NAMALWA (cell line): ENCODE measurements at places on chromosomes 7 and 10.

DNA sequence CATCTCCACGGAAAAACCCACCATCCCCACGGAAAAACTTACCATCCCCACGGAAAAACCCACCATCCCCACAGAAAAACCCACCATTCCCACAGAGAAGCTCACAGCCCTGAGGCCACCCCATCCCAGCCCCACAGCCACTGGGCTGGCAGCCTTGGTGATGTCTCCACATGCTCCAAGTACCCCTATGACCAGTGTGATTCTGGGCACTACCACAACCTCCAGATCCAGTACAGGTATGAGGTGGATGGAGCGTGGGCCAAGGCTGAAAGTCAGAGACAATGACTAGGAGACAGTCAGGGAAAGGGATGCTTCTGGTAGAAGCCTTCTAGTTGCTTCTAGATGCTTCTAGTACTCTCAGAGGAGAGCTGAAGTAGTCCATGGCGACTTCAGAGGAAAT is 19.6 kb downstream of the ZAN start:
- DNase-seq = no peak

DNA sequence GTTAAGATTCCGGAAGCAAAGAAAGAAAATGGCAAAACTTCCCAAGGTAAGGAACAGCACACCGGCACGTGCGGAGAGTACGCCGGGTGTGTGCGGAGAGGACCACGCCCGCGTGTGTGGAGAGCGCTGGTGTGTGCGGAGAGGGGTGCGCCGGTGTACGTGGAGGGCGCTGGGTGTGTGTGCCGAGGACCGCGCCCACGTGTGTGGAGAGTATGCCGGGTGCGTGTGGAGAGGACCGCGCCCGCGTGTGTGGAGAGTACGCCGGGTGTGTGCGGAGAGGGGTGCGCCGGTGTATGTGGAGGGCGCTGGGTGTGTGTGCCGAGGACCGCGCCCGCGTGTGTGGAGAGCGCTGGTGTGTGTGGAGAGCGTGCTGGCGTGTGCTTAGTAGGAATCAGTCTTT is 48.6 kb upstream of the DPYSL4 start:
- DNase-seq = no peak

DNA sequence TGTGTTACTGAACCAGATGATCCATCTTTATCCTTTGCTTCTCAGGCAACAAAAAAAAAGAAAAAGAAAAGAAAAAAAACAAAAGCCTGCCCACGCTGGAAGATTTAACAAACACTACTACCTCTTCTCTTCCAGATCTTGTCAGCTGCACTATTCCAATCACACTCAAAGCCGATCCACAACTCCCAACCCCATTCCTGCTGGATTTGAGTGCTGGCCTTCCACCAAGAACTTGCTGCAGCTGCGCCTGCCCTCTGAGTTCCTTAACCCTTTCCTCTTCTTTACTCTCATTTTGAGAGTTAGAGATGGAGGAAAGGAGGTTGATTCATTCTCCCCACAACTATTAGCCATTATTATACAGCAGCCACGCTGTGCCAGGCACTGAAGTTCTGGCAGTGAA is 16.0 kb upstream of the ITGA8 start:
- DNase-seq = no peak

- no peak for DNase-seq
Observed at GRCh38 chr7:44733708-44734481, 14.8 kb upstream of the ZMIZ2 start.

GRCh38 chr7:122136078-122136477 is 8.0 kb downstream of the AASS start:
- DNase-seq = no peak

DNA sequence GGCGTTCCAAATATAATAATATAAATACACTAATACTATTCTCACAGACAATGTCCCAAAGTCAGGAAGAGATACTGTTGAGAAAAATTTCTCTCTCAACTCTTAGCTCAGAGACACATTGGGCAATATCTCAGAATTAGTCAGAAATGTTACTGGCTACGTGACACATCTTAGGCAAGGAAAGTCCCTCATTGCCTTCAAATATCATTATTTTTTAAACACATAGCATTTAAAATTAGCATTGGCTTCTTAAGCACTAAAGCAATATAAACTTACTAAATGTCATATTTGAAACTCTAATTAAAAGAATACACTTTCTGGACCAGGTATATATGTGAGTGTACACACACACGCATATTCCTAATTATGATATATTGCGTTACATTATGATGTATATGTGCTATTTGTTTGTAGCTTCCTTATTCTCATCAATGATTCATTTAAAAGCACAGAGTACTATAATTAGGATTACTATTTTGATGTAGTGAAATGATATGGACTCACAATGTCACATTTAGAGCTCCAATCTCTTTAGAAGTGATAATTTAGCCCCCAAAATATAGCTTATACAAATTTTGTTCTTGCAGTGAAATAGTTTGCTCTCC is 255.8 kb downstream of the TWIST1 start:
- no peak for DNase-seq

GRCh38 chr7:120615703-120616102 is 242.2 kb downstream of the TSPAN12 start:
- DNase-seq = no peak

GRCh38 chr7:149291036-149291780 is 29.2 kb downstream of the ZNF783 start:
- no peak for DNase-seq

DNA sequence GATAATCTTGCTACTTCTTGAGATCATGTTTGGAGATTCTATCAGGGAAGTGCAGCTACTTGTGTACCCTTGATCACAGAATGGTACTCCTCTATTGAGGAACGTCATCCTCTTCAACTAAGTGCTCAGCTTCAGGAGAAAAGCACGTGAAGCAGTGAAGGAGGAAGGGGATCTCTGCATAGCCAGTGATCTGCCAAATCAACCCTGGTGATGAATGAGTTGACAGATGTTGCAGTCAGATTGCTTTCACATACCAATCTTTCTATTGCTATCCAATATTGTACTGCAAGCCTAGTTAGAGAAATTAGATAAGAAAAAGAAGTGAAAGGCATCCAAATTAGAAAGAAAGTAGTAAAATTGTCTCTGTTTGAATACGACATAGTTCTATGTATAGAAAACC is 309.4 kb downstream of the TWIST1 start:
- no peak for DNase-seq

- DNase-seq = no peak
Observed at GRCh38 chr7:155188821-155189581, 108.7 kb upstream of the INSIG1 start.

DNA sequence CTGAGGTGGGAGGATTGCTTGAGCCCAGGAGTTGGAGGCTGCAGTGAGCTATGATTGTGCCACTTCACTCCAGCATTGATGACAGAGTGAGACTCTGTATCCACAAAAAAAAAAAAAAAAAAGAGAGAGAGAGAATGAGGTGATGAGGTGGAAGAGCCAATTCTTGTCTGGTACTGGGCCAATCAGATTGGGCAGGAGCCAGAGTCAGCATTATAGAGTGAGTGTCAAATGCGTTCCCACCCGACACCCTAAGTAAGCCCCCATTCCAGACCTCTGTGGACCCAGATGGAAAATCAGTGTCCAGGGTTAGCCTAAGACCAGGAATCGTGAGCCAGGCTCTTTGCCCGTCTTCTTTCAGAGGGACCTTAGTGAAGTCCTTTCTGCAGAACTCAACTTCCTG is 83.9 kb downstream of the WIPF3 start:
- no peak for DNase-seq

GRCh38 chr7:112399501-112399900 is 50.8 kb upstream of the IFRD1 start:
- no peak for DNase-seq

- no peak for DNase-seq
Observed at GRCh38 chr10:48467669-48468068, 137.2 kb downstream of the ARHGAP22 start.

DNA sequence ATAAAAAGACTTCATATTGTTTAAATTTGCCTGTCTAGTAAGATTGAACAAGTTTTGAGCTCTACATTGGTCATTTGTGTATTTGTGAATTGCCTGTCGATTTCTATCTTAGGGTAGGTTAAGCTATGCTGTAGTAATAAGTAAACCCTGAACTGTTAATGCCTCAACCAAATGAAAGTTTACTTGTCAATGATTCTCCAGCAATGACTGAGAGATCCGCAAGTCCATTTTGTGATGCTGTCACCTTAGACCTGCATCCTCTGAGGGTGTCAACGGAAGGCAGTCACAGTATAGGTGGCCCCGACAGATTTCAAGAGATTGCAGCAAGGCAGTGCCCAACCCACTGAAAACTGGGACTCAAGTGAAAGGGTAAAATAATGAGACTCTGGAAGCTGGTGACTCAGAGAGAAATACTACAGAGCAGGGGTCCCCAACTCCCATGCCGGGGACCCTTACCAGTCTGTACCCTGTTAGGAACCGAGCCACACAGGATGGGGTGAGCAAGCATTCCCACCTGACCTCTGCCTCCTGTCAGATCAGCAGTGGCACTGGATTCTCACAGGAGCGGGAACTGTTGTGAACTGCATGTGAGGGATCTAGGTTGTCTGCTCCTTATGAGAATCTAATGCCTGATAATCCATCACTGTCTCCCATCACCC is 10.8 kb upstream of the PHYH start:
- no peak for DNase-seq

GRCh38 chr10:71493741-71494140 is 97.0 kb downstream of the CDH23 start:
- DNase-seq = no peak

DNA sequence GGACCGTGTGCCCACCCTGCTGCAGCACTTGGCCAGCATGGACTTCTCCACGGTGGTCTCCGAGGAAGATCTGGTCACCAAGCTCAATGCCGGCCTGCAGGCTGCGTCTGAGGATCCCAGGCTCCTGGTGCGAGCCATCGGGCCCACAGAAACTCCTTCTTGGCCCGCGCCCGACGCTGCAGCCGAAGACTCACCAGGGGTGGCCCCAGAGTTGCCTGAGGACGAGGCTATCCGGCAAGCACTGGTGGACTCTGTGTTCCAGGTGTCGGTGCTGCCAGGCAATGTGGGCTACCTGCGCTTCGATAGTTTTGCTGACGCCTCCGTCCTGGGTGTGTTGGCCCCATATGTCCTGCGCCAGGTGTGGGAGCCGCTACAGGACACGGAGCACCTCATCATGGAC is 1.4 kb downstream of the RBP3 start:
- DNase-seq = no peak

DNA sequence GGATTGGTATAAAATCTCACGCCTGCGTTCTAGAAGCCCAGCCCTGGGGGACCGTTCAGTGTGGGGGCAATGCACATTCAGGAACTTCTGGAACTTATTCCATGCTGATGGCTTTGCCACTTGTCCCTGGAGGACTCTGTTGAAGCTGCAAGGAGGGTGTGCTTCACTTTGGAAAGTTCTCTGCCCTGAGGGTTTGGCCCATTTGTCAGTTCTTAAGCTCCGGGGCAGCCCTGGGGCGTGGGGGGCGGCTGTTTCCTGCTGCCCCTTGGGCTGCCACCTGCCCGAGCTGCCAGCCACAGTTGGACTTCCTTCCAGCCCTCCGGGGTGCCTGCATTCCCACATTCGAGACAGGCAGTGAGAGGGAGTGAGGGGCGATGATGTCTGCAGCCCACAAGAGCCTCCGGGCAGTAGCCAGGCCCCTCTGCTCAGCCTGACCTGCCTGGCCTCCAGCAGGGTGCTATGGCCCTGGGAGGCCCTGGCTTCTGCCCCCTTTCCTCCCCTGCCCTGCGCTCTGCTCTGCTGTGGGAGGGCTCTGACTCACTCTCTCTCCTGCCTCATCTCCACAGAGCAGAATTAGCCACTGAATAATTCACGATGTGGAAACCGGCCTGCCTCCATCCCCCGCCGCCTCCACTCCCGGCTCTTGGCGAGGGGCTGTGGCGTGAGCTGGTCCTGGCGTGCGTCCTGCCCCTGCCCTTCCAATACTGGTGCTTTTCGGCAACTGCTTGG is 1.9 kb downstream of the TTYH3 start:
- DNase-seq = peak; percentile 45

DNA sequence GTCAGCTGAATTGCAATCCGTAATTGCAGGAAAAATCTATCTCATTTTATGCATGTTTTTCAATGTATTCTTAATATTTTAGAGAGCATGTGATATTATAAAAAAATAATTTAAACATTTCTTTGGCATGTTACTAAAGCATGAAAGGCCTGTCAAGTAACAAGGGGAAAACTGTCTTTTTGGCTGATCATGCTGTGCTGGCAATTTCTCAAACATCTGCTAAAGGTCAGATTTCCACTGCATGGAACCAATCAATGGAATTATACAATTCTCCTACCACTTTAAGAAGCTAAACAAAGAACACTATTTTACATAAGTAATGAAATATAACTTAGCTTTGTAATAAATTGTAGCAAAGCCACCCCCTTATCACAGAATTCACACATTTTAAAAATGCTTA is 49.4 kb downstream of the JMJD1C start:
- DNase-seq = no peak

GRCh38 chr7:114033475-114033874 is 114.7 kb upstream of the PPP1R3A start:
- DNase-seq = no peak

GRCh38 chr10:8224591-8224990 is 170.1 kb downstream of the GATA3 start:
- DNase-seq = no peak

- DNase-seq = no peak
Observed at GRCh38 chr7:71784781-71785180, 627.4 kb downstream of the CALN1 start.

DNA sequence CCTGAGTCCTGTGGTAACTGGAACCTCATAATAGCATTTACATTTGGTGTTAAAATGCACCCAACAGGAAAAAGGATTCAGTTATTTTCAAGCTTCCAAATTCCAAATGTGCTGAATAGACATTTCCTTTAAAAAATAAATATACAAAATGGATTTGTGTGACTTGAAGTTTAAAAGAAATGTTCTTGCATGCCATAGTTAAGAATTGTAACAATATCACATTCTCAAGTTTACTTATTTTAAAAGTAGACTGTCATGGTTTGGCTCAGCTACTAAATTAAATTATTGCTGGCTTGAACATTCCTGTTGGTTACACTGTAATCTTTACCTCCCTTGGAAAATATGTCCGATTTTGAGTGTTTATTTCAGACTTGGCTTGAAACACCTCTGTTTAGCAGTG is 31.5 kb downstream of the BICC1 start:
- no peak for DNase-seq

DNA sequence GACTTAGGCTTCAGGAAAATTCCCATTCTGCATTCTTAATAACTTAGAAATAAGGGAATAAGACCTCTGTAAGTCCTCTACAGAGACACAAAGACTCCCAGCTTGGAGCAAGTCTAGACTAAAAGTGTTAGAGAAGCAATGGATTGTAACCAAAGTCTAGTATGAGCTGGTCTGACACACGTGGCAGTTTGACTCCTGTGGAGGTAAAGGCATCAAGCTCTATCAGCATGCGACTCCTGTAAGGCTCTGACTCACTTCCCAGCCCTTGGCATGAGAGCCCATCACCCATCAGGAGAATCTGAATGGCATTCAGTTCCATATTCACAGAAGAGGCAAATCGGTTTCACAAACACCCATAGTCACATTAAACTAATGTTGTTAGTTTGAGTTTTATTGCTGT is 4.4 kb upstream of the VSTM4 start:
- no peak for DNase-seq

DNA sequence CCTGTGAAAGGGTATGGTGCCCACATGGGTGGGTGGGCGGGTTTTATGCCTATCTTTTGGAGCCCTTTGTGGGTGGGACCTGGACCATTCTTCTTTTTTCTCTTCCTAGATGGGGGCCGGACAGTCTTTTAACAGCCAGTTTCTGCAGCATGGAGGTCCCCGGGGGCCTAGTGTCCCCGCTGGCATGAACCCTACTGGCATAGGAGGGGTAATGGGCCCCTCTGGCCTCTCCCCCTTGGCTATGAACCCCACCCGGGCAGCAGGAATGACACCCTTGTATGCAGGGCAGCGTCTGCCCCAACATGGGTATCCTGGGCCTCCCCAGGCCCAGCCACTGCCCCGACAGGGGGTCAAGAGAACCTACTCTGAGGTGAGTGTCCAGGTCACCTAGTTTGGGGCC is 9.1 kb downstream of the ZMIZ2 start:
- no peak for DNase-seq
